Stimulated activated naive CD4-positive, alpha-beta T cell (primary cell): ENCODE measurements at places on chromosomes 6 and 20.

DNA sequence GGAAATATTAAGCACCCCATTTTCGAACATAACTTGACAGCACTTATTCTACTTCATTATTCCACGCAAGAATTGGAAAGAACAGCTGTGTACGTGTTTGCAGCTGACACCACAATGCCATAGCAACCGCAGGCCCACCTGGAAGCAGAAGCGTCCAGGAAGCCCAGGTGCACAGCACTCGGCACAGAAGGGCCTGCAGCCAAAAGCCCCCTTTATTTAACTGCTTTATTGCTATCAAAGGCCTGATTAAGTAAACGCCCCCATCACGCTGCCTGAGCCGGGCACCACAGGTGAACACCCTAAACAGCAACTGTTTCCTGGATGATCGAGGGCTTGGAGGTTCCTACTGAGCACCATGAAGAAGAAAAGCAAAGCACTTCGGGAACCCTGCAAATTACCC is 6.3 kb downstream of the TAF4 start:
- DNase-seq: no peak

DNA sequence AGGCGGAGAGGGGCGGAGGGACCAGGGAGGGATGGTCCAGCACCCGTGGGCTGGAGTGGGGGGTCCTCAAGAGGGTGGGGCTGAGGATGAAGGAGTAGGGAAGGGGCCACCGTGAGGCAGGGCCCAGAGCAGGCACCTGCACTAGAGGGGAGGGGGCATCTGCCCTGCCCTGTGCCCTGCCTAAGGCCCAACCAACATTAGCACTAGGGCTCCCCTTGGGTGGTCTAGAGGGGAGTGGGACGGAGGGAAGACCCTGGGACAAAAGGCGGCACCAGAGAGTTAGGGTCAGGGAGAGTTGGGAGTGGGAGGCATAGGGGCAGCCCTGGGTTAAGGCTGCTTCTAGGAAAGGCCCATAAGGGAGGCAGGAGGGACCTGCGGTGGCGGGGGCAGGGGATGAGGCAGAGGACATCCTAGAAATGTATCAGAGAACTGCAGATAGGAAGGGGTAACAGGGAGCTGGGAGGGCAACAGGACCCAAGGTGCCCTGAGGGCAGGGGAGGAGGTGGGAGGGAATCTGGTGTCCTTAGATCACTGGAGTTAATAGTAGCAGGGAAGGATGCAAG is 24.5 kb downstream of the HLA-F start:
- no peak for DNase-seq

GRCh38 chr6:42304053-42304712 is 86.5 kb upstream of the MRPS10 start:
- DNase-seq: no peak

DNA sequence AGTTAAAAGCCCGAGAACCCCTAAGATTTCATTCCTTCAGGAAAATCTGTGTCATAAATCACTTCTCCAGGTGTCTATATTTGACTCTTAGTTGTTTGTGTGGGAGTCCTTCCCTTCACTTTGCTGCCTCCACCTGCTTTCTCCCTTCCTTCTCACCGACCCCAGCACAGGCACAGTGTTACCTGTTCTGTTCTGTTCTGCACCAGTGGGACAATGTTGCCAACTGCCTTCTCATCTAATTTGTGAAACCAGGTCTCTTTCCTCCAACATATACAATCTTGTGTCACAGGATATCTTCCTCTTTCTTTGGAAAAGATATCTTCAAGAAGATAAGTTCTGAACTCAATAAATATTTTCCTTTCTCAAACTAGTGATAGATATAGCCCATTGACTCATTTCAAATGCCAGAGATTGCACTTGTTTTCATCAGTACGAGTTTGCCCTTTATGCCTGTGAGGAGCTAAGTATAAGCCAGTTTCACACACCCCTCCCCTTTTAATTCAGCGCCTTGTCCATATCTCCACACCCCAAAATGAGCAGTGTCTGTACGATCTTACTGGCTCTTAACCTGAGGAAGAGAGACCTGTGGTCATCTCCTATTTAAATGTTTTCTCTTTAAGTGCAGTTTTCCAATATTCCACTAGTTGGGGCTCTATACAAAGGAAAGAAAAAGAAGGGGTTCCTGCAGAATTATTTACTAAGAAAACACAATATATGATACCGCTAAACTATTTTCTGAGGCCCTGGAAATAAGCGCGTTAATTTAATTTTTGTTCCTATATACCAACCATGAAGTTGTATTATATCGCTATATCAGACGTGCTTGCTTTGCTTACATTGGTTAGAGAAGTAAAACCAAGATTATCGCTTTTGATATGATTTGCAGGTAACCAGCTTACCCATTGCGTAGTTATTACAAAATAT is 81.6 kb upstream of the PREP start:
- no peak for DNase-seq

GRCh38 chr20:54623991-54624569 is 148.7 kb downstream of the DOK5 start:
- no peak for DNase-seq

- no peak for DNase-seq
These were observed 164.4 kb downstream of the SIM1 start for GRCh38 chr6:100300221-100300736.

DNA sequence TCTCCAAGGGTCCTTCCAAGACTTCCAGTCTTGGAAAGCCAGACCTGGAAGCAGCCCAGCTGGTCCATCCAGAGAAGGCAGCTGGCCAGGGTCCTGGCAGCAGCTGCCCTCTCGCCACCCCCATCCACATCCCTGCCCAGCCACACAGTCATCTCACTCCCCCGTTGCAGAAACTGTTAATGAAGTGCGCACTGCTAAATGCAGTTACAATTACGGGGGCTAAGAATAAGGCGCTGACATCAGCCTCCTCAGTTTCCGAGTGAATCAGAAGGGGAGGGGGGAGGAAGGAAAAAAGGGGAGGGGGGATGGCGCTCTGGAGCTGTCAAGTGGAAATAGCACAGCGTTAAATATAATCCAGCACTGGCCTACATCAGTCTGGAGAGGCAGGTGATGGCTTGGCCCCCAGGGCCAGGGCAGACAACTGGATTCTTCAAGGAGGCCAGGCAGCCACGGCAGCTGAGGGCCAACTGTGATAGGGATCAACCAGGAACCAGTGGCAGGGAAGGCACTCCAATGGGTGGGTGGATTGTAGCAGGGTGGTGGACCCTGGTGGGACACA is 6.9 kb downstream of the RIMS4 start:
- DNase-seq: no peak

DNA sequence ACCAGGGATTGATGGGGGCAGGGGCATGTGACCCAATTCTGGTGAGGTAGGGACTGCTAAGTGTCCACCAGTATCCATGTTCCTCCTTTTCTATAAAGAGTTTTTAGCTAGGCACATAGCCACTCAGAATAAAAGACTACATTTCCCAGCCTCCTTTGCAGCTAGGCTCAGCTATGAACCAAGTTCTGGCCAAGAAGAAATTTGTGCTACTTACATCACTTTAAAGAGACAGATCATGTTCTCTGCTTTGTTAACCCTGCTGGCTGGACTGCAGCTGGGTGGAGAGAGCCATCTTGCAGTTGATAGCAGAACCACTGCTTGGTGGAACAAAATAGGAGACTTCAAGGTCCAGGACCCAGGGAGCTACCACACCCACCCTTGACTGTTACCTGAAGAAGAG is 5.3 kb upstream of the CCM2L start:
- no peak for DNase-seq

DNA sequence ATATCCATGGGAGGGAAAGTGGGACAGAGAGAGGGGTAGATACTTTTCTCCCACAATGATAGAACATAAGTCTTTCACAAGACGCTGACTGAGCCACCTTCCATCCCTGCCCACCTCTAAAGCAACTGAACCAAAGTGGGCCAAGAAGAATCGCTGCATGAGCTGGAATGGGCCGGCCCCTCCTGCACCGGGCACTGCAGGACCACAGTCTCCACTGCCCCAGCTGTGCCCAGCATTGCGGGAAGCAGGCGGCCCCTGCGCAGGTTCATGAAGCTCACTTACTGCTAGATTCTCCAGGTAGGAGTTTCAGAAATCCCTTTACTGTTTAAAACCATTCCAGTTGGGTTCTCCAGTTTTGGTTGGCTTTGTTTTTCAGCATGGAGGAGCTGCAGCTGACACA is 32.0 kb upstream of the CST7 start:
- no peak for DNase-seq

DNA sequence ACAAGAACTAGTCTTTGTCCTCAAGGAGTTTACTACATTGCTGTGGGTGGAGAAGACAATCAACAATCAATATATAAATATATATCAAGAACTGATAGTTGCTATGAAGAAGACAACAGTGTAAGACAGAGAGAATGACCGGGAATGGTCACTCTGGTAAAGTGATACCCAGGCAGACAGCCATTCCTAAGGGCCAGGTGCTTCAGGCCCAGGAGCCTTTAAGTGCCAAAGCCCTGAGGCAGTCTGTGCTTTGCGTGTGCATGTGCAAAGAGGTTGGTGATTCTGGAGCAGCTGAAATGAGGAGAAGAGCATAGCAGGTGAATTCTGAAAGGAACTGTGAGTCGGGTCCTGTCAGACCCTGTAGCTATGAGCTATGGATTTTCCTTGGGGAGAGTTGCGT is 154.2 kb downstream of the DOK5 start:
- DNase-seq: no peak

DNA sequence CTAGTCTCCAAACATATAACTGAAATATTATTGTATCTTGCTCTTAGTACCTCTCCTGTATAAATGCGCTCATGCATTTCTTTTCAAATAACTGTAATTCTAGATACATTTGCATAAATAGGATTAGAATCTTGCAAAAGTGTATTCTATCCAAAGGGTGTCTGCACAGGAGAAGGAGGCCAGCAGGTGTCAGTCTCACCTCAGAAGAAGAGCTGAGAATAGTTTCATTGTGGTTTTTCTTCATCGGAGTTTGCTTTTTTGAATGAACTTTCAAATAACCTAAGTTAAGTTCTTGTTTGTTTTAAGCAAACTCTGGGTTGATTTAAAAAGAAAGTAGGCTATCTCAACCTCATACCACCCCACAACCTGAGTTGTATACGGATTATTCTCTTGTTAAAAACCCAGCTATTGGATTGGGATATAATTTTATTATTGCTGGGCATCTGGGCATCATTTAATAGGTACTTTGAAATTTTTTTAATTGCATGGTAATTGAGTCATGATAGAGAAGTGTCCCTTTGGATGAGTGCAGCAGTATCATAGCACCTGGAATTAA is 125.0 kb upstream of the MLIP start:
- DNase-seq: no peak

DNA sequence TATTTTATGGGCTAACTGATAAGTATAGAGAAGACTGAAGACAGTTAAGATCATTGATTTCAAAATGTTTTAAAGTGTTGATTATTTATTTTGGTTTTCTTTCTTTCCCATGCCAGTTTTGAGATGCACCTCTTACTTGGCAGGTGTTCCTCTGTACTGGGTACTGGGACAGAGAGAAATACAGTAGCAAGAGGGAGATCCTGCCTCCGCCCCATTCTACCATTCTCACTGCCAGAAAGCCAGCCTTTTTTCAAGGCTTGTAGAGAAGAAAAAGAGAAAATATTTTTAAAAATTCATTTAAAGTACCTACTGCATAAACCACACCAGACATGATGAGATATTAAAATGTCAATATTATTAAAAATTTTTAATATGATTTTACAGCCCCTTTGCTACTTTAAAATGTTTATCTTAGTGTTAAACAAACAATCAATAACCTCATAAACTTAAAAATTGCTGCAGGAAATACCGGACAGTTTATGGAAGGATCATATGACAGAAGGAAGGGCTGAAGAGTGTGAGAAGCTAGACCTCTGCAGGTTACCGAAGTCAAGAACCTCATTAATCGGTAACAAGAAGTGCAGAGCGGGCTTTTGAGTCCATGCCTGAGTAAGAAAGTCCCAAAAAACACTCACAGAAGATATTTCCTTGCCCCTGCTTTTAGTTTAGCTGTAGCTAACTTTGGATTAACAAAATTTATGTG is 117.8 kb upstream of the ESR1 start:
- DNase-seq: no peak

DNA sequence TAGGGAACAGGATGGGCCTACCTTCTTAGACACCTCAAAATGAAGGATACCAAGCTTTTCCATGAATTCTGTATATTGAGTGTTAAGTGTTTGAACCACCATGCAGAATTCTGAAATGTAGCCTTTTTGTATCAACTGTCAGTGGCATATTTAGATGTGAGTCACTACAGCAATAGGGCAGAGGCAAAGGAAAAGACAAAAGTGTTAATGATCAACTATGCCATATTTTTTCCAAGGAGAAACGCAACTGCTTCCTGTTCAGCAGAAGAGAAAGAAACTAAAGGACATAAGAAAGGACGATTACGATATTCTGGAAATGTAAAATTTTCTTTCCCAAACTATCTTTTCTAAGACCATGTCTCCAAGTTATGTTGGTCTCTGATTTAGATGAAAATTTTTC is 104.6 kb upstream of the RSPO3 start:
- DNase-seq: no peak

DNA sequence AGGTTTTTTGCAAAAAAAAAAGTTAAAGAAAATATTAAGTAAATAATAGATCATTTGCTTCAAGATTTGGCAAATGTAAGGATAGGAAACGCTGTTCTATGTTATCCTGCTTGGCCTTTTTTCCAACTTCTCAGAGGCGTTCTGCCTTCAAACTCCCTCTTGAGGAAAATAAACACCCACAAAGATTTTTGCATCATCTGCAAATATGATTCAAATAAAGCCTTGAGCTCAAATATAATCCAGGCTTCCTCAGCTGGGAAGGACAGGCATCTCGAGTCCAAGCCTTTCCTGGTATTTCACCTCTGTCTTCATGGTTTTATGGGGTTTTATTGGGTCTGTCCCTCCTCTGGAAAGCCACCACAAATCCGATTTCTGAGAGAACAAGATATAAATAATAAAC is 67.7 kb upstream of the PTPN1 start:
- no peak for DNase-seq

DNA sequence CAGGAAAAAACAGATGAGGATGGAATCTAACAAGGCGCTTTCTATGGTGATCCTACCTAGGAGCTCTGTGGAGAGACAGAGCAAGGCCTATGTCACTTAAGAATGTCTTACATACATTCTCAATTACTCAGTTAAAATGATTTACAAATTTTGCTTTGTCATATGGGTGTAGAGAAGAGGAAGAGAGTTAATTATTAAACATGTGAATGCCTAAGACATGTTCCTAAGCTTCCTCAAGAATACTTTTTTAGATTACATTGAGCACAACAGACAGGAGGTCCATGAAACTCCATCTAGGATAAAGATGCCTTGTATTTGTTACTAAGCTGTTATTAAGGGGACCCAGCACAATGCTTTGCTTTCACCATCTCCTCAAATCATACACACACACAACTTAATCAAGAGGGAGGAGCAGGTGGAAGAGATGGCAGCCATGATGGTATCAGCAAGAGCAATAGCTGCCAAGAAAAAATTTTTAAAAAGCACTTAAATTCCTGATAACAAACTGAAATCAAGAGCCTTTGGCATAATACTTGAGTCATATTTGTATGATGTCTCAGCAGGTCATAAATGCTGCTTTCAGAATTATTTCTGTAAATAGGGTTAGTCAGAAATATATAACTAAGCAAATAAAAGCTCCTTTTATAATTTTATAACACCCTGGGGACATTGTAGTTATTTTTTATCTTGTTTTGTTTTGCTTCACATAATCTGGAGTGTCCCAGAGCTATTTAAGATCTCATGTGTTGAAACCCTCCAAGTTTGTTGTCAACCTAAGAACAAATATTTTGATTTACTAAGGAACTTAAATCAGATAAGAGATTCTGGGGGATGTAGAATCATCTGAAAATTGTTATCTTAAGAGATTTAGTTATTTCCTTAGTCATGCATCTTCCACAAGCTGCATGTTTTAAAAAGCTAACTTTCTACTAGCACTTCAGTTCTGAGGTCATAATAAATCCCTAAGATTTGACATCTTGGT is 70.0 kb upstream of the CD2AP start:
- no peak for DNase-seq
